ENCODE measurements at places on chromosomes 1 and 21.

DNA sequence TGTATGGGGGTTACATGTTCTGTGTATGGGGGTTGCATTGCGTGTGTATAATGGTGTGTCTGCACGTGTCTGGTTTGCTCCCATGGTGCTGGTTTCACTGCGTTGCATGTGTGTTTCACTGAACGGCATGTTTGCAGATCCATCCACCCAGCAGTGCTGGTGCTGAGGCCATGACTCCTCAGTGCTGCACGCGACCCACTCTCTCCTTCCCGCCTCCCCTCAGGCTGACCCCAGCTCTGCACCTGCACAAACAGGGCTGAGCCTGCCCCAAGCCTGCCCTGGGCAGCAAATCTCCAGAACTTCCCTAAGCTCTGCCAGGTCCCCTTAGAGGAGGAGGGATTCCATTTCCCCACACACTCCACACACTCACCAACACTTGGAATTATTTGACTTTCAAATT is 18.7 kb downstream of the ACTRT2 start:
- DNase-seq, result no peak

DNA sequence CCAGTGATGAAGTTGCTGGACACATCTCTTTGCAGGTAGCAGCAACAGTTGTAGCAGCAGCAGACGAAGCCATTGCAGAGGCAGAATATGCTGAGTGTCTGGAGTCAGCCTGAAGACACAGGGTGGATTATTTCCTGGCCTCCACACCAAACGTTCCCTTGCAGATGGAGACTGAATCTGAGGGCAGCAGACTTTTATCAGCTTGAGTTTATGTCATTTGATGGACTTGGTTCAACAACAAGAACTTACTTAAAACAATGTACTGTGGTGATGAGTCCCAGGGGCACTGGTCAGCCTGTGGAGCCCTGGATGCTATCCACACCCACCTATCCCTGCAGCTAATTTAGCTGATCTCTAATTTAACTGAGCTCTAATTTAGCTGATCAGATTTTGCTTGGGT is 17.1 kb upstream of the MPZL1 start:
- DNase-seq, result no peak

- no peak for DNase-seq
Observed at GRCh38 chr1:31712630-31713029, 8.8 kb upstream of the COL16A1 start.

- DNase-seq, result no peak
Observed at GRCh38 chr1:100876291-100876690, 18.4 kb downstream of the EXTL2 start.

GRCh38 chr1:145695821-145696629 is 11.1 kb downstream of the PDZK1 start:
- no peak for DNase-seq

GRCh38 chr1:57522575-57522974 is 98.7 kb upstream of the DAB1 start:
- no peak for DNase-seq

DNA sequence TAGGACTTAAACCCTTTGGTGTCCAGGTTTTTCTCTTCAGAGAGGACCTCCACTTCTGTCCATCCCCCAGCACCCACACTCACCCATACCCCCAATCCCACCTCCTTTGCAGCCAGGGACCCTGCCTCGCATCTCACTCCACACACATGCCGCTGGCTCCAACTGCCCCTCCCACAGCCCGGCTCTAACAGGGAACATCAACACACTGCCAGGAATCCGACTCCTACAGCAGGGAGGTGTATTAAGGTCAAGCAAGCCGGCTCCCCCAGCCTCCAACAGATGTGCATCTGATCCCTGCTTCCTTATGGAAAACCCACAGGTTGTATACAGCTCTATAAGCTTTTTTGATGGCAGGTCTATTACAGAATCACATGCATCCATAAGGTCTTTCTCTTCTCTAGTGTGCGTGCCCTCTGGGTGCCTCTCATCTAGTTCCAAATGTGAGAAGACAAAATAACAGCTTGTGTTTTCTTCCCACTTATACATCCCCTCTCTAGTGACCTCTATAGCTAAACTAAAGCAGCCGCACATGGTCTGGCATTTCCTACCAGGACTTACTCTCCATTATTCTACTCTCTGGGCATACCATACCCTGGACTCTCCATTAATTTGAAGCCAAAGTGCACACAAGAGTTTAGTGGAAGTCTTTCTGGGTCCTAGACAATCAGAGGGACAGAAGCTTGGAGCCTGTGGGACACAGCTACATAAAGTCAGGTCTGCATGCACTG is 16.3 kb downstream of the PIK3C2B start:
- DNase-seq, result no peak

DNA sequence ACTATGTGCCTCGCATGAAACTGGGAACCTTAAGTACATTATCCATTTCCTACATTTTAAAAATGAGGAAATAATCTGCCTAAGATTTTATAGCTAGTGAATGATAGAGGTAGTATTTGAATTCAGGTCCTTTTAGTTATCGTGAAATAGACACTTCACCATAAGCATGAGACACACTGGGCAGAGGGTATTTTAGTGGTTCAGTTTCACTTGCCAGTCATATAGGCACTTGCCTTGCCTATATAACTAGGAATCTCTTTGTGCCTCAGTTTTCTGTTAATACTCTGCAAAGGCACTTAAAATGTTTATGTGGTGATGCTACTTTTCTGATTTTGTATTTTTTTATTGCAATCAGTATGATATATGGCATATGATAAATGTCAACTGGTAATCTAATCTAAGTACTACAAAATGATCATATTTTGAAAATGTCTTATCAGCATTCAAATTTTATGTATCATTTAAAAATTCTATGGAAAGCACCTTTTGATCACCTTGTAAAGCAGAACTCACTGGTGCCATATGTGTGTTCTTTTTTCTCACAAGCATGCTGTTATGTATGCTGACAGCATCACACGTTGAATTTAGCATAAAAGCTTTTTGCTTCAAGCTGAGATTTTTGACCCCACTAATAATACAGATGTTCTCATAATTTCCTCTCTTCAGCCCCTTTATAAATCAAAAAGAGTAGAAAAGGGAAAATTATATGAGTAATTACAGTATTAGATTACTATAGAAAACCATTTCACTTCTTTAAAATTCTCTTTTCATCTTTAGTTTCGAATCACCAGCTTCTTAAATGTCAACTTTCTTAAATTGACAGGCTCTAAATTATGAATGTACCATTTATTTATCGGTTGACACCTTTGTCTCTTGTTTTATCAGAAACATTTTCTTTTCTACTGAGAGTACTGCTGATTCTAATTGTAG is 52.6 kb downstream of the RPS6KC1 start:
- no peak for DNase-seq

- no peak for DNase-seq
Observed at GRCh38 chr1:67958472-67958871, 92.0 kb downstream of the DIRAS3 start.

DNA sequence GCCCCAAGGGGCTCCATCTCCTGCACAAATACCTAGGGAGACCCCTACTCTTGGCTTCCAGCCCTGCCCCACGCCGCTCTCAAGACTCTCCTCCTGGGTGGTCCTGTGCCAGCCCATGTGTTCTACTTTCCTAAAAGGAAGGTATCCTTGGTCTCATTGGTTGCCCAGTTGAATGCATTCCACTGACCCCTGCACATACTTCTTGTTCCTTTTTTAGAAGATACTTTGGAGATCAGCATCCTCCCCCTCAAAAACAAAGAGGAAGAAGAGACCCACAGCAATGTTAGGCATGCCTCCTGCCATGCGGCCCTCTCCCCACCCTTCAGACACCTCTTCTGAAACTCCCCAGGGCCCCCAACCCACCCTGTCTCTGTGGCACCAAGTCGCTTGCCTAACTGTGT is 4.1 kb downstream of the SLAMF9 start:
- no peak for DNase-seq

DNA sequence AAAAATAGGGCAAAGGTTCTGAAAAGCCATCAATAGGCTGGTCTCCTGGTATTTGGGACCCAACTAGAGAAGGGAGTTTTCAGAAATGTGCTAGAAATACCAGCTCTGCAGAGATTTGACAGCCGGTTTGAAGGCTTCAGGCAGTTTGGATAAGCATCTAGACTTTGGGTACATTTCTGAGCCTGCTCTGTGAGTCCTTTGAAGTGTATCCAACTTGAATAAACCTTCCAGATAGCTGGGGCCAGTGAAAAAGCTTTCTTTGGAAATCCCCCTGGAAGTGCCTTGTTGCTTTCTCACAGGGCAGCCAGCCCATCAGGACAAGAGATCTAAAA is 6.4 kb upstream of the PEF1 start:
- no peak for DNase-seq

GRCh38 chr1:119721896-119722295 is 10.2 kb downstream of the PHGDH start:
- no peak for DNase-seq

DNA sequence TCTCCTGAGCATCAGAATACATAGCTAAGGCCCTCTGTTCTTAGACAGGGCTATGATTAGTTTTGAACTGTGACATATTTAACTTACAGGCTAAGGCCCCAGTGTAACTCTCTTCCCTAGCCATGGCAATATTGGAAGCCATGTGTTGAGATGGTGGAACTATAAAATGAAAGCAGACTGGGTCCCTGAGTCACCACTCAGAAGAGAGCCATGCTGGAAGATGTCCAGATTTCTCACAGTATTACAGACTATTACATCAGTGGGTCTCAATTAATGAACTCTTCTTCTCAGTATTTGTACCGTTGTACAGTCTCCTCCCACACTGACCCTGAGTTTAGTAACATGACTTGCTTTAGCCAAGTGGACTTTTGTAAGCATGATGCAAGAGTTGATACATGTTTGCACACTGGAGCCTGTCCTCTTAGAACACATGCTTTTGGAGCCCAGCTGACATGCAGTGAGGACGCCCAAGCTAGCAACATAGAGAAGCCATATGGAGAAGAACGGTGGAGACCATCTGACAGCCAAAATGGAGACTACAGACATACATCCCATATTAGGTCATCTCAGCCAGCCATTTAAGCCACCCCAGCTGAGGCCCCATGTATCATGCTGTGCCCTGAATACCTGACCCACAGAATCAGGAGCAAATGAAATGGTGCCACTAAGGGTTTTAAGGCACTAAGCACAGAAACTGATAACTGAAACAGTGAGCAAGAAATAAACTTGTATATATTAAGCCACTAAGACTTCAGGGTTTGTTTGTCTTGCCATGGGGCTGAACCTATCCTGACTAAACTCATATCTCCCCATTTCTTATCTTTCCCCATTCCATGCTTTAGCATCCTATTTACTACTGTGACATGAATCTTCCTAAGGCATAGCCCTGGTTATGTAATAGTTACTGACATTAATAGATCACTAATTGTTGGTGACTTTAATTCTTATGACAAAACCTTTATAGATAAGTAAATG is 24.4 kb downstream of the TBX15 start:
- no peak for DNase-seq

DNA sequence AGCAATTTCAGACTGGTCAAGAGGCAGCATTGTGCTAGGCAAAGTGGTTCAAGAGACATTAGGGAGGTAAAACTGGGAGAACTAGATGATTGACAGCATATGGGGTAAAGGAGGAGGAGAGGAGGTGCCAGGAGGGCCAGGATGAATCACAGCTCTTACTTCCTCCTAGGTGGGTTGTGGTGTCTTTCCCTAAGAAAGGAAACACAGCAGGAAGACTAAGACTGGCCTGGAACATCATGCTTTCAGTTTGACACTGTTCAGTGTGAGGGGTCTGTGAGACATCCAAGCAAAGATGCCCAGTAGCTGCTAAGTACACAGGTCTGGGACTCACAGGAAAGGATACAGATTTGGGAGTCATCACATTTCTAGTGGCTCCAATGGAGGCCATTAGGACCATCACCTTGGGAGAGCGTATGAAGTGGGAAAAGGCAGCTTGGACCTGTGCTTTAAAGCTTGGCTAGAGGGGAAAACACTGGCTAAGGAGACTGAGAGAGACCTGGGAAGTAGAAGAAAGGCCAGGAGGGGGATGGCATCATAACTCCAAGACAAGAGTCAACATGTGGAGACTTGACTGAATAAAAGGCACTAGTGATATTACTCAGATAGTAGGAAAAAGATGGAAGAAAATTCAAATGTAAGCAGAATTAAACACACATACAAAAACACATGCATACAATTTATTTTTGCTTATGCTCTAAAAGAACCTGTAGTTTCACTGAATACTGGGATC is 17.3 kb downstream of the CD58 start:
- DNase-seq, result no peak

GRCh38 chr21:39003982-39004633 is 179.1 kb downstream of the PSMG1 start:
- DNase-seq, result no peak

DNA sequence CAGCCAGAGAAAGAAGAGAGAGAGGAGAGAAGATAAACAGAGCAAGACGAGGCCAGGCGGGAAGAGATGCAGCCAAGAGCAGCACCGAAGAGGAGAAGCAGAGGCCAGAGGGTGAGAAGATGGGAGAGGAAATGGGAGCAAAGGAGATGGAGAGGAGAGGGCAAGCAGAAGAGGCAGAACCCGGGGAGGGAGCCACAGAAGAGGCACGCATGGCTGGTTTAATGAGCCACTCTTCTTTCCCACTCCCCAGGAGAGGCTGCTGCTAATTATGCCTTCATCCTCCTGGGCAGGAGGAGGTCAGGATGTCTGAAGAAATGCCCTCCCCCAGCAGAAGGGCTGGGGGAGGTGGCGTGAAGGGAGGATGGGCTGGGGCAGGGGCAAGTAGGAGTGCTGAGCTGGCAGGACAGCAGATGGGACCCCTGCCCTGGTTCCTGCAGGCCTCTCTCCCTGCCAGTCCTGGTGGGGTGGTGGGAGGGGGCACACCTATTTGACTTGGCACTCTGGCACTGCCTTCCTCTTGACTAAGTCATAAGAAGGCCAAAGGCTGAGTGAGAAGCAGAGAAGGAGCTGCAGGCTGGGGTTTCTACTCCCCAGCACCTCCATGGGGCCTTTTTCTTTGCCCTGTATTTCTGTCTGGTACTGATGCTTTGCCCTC is 32.3 kb downstream of the KIRREL1 start:
- DNase-seq, result no peak

- no peak for DNase-seq
Observed at GRCh38 chr1:231625975-231626534, 535 bp upstream of the DISC1 start.

DNA sequence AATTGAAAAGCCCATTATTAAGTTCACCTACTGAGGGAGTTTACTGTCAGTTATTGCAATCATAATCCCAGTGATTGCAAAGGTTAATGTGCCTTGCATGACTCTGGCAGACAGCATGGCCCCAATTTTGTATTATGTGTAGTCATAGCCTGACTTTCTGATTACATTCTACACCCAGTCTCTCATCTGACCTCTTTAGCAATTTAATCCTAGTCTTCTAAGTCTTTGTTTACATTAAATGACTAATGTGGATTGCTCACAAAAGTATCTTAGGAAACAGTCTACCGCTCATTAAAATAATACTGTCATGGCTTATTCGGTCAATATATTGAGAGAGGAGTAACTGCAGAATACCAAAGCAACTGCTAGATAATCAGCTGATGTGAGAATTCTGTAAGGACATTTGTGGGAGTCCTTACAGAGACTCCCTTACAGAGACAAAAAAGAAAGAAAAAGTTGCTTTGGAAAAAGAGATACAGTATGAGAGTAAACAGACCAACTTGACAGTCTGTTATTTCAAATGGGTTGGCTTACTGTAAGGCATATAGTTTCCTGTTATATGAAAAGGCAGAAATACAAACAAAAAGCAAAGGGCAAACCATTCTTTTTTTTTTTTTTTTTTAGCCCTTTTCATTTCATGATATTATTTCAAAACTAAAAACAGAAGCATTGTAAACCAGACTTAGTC is 42.8 kb downstream of the SMG7 start:
- DNase-seq, result no peak

GRCh38 chr21:24681456-24681855 is 925.8 kb downstream of the MRPL39 start:
- no peak for DNase-seq

GRCh38 chr1:6106321-6106731 is 60.6 kb downstream of the KCNAB2 start:
- DNase-seq, result no peak

GRCh38 chr1:79255421-79255820 is 248.9 kb upstream of the ADGRL4 start:
- no peak for DNase-seq
